ENCODE measurements at places on chromosomes 6 and 20.

DNA sequence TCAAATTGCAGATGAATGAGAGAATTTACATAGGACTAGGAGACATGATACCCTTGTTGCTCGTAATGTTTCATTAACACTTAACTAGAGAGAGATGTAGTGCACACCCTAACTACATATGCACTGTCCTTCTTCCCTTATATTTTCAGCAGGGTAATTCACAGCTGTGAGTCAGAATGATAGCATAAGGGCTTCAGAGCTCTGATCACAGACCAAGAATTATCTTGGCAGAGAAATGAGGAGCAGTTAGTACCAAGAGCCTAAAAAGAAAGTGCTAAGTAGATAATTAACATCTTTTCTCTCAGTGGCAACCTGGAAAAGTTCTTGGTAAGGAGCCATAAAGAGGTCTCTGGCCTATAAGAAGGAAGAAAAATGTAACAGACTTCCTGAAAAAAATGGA is 35.8 kb downstream of the GRIK2 start:
- no peak for DNase-seq

DNA sequence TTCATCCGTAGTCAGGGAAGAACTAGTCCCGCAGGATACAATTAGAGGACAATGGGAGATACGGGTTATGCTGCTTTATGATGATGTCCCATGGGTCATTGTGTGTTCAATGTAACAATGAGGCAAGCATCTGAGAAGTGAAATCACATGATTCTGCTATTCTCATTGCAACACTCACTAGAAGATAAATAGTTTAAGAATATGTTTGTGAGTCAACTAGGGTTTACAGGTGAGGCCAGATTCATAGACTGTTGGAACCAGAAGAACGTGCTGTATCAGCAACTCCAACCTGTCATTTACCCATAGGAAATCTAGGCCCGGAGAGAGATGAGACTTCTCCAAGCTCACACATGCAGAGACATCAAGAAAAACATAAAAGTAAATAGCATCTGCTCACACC is 80.8 kb downstream of the SCML4 start:
- no peak for DNase-seq

DNA sequence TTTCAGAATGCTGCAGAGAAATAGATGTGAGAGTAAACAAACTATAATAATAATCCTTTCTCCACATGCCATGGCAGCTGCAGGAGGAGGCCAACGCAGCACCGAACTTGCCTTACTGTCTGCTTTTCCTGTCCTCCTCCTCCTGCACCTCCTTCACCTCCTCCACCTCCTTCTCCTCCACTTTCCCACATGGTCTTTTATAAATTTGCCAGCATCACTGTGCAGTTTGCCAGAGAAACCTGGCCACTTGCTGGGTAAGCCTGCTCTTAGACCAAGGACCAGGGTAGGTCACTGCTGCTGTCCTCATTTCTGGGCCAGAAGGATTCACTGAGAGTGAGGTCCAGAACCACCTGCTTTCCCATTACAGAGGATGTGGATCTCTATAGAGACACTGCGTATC is 8.7 kb downstream of the SGK1 start:
- no peak for DNase-seq

- no peak for DNase-seq
These were observed 204.9 kb downstream of the PHACTR1 start for GRCh38 chr6:12921467-12921866.

DNA sequence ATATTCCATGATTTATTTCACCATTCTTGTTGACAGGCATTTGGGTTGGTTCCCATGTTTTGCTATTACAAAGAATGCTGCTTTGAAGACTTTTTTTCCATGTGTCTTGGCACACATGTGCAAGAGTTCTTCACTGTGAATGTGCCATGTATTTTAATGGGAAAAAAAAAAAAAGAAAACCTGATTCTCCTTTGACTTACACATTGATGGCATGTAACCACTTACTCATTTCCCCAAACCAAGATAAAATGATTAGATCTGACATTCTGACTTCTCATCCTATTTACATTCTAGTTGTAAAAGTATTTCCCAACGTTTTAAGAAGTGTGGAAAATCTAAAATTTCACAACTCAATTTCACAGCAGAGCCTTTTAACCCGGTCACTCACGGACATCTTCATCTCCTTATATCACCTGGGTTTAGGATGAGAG is 4.4 kb downstream of the CAP2 start:
- DNase-seq = no peak
